Adipocyte (in vitro differentiated cells): ENCODE measurements at places on chromosomes 6 and 20.

- peak; percentile 90 for DNase-seq
These were observed 42.5 kb downstream of the EIF2S2 start for GRCh38 chr20:34069341-34070078.

DNA sequence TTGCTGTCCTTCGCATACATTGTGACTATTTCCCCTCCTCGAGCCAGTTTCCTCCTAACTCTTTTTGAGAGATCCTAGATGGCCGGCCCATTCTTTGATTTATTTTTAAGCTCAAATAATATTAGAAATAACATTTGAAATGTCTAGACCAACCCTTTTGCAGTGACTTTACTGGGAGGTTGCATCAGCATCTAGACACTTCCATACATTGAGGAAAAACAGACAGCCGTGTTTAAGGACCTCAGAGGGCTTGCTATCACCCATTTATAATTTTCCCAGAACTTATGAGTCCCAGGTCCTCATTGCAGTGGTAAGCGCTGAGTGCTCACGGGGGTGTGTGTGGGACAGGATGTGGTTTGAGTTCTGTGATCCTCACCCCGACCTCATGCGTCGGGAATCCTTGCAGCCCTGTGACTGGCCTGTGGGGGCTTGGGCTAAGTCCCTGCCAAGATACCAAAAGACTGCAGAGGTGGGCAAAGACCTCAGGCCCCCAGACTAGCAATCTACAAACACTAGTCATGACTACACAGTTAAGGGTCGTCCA lies at the start of gene GPX5:
Gene GPX5 (plus strand): TSS at position 386 of the 544 bp plus-strand sequence. CDS start 133 bp downstream, at position 519.
- DNase-seq: no peak

- DNase-seq: no peak
These were observed 766 bp upstream of the TBC1D22B start for GRCh38 chr6:37256692-37257319.

DNA sequence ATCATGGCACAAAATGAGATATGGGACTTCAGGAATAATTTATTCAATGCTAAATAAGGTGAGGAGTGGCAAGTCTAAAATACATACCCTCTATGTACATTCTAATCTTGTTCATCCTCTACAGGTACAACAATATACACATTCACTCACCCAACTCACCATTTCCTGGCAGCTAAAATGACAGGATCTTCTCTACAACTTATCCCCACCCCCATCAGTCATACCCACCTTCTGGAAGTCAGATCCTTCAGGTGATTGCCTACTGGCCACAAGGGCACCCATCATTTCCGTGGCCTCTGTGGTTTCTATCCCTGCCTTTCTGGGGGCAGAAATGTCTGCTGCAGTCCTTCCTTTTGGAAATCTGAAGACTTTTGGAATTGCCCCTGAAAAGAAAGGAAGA lies 22.8 kb upstream of the CRIP3 start:
- no peak for DNase-seq

GRCh38 chr6:115071962-115072361 lies 729.1 kb upstream of the HS3ST5 start:
- no peak for DNase-seq

DNA sequence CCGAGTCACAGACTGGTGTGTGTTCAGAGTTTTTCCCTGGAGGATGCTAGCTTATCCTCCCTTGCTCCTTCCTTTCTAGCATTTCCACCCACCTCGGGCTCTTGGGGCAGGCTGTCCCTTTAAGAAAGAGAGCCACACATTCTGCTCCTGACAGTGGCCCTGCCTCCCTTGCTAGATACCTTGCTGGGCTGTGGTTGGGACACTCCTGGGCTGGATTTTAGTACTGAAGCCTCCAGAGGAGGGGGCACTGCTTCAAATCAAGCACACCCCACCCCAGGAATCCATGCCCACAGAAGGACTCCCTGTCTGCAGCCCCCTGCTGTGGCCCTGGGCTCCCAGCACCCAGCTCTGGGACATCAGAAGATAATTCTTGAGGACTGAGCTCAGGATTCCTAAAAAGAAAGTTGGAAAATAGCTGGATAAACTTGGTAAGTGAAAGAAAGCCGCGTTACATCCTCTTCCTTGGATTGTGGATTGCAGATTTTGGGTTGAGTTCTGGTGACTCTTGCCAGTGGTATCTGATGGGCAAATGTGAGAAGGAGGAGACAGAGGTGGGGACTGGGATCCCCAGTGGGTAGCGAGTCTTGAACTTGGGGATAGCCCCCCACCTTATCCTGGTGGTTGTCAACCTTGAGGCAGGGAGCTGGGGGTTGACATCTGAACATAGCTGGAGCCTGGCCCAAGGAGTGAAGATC lies 29.0 kb downstream of the DAAM2 start:
- DNase-seq: no peak

DNA sequence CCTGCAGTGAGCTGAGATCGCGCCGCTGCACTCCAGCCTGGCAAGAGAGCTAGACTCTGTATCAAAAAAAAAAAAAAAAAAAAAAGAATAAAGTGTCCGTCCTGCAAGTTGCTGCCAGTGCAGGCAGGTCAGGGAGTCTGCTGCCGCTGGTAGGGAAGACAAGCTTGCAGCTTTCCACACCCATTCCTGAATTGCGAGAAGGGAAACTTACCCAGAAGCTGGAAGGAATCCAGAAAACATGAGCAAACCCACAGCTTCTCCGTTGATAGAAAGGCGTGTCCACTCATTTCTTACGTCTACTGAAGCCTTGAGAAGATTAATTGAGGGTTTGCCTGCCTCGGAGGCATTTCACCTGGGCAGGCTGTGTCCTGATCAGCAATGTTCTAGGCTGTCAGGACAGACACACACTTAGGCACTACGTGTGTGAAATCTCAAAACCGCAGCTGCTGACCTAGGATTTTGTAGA lies 61.6 kb upstream of the DSP start:
- DNase-seq: peak; percentile 28

DNA sequence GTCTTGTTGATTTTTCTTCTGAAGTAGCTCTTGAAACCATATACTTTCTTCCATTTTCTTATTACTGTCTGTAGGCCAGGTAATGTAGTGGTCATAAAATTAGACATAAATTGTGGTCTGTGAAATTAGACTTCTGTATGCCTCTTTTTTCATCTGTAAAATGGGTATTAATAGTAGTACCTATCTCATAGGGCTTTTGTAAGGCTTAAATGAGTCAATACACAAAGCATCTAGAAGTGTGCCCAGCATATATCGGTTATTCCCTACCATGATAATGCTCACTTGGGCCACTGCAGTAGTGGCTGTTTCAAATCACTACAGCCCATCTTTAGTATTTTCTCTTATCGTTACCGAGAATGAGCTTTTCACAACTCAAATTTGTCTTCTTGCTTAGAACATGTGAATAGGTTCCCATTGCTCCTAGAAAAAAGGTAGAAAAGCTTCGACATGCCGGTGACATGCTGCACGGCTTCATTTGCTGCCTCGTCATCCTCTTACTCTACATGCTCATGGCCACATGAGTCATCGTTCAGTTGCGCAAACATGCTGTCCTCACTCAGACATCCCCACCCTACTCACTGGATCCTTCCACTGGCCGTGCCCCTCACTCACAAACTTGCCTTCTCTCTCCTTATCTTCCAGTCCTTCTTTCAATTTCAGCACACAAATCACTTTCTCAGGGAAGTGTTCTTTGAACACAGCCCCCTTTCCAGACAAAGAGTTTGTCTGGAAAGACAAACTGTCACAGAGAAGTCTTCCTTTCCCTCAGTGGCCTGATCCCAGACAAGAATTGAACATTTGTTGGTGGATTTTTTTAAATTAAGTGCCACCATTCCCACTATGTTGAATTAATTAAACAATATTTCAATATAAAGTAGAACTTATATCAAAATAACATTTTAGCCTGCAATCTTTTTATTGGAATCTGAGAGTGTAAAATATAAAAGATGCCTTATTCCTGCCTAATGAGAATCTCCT lies 32.2 kb upstream of the ERVFRD-1 start:
- DNase-seq: peak; percentile 74

GRCh38 chr6:16712255-16712930 lies 48.9 kb downstream of the ATXN1 start:
- DNase-seq: peak; percentile 59

DNA sequence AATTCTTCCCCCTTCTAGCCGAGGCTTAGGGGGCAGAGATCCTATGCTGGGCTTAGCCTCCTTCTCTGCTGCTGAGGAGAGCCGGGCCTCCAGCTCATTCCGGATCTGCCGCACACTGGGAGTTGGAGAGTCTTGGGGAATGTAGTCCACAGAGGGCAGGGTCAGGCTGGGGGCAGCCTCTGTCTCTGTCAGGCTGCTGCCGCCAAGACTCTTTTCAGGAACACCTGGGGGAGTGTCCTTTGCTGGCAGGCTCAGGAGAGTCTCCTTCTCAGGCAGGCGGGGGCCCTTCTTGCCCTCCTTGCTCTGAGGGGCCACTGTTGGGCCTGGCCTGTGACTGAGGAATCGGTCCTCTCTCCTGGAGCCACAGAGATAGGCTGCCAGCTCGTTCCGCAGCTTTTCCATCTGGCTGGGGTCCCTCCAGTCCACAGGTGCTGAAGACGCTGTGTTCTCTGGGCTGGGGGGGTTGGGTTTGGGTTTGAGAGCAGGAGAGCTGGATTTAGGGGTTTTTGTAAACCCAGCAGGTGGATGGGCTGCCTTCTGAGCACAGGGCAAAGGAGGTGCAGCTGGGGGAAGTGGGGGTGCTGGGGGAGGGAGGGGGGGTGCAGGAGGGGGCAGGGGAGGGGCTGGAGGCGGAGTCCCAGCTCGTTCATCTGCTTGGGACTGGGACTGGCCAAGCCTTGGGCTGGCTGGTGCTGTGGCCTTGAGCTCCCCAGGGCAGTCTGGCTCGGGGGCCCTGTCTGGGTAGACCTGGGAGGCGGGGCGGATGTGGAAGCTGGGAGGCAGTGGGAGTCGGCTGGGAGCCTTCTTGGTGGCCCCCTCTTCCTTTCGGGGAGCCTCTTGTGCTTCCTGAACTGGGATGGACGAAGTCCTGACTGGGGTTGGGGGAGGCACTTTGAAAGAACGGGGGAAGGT lies 36.1 kb downstream of the C6orf132 start:
- DNase-seq: no peak

DNA sequence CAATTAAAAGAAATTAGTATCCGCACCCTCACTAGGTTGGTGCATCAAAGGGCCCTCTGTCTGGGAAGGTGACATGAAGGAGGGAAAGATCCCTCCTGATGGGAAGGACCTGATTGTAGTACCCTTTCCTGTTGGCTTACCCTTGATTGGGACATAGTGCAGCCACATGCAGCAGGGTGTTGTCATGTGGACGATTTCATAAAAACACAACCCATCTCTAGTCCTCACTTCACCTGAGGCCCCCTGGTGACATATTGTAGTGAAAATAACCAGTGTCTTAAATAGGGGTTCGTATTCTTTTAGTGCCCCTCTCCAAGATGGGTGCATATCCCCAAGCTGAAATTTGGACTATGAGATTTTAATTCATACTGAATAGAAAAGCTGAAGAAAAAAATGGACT lies 97.3 kb downstream of the SLX4IP start:
- DNase-seq: no peak

- no peak for DNase-seq
These were observed 4.2 kb upstream of the MAVS start for GRCh38 chr20:3842348-3842930.

- DNase-seq: no peak
These were observed 29.4 kb downstream of the RAET1L start for GRCh38 chr6:149995971-149996370.

DNA sequence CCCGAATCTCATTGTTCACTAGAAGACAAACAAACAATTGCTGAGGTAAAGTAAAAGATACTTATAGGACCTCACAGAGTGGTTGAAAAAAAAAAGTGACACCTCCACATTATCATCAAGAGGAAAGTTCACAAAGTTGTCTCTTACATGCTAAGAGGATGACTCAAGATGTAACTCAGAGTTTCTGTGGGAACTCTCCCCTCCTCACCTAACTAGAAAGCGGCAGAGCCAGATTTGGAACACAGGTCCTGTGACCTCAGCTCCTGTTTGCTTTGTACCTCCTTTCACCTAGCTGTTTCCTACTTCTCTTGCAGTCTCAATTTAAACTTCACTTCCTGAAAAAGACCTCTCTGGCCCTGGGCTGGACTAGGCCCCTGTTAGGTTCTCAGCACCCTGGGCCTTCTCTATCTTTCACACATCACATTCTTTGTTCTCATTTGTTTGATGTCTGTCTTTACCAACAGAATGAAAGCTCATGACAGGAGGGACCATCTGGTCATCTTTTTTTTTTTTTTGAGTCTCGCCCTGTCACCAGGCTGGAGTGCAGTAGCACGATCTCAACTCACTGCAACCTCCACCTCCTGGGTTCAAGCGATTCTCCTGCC lies 60.8 kb downstream of the CD24 start:
- DNase-seq: no peak

GRCh38 chr6:4347877-4348276 lies 212.5 kb upstream of the ECI2 start:
- no peak for DNase-seq

DNA sequence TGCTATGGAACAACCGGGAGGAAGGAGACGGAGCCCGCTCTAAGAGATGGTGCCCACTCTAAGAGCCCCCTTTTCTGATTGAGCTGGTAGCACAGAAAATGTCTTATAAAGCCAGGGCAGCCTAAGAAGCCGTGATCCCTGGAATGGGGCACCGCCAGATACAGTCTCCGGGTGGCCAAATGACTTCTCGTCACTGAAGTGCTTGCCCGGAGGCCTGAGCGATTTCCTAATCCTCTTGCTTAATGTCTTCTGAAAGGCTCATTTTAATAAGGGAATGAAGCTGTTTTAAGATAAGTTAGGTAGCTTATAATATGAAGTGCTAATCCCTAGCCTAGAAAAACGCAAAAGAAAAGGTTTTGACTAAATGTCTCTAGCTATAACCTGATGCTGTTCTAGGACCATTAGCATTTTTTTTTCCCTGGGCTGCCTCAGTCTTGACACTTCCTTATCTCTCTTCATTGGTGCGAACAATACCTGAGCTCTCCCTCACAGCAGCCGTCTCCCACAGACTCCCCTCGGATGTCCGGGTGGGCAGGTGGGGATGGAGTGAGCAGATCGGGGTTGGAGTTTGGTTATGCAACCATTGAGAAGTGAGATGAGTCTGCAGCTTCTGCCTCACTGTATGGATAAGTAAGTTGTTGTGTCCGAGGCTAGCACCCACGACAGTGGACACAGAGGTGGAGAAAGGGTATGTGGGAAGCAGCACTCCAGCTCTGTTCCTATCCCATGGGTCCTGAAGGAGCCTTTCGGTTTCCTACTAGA lies 559.4 kb upstream of the AGPAT4 start:
- DNase-seq: no peak

GRCh38 chr6:37083243-37084138 lies 78.0 kb downstream of the FGD2 start:
- peak; percentile 84 for DNase-seq

- peak; percentile 85 for DNase-seq
These were observed 34.6 kb downstream of the HDAC2 start for GRCh38 chr6:113936093-113936934.

- no peak for DNase-seq
These were observed 48.1 kb downstream of the ERMARD start for GRCh38 chr6:169799474-169799926.

DNA sequence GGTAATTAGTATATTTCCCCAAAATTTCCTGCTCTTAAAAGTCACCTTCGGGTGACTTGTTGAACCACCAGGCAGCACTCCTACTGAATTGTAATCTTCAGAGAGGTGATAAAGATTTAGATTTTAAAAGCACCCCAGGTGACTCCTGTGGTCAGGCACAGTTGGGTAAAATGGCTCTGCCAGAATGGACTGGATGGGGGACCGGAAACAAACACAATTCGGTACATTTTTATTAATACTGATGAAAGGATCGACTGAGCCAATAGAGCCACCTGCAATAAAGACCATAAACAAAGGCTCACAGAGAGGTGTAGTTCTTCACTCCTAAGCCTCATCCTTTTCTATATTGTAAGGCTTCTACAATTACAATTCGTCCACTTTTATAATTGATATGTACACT lies 19.6 kb upstream of the FAM83C start:
- no peak for DNase-seq

GRCh38 chr6:163828038-163828795 lies 413.7 kb downstream of the QKI start:
- peak; percentile 23 for DNase-seq

GRCh38 chr6:22925920-22926789 lies 356.8 kb downstream of the HDGFL1 start:
- peak; percentile 22 for DNase-seq
